ENCODE measurements at places on chromosomes 7 and 10. TPM values are rescaled to one million over a fixed set of nuclear protein-coding genes. Genes with fewer than 3 reads are reported as not detected.

DNA sequence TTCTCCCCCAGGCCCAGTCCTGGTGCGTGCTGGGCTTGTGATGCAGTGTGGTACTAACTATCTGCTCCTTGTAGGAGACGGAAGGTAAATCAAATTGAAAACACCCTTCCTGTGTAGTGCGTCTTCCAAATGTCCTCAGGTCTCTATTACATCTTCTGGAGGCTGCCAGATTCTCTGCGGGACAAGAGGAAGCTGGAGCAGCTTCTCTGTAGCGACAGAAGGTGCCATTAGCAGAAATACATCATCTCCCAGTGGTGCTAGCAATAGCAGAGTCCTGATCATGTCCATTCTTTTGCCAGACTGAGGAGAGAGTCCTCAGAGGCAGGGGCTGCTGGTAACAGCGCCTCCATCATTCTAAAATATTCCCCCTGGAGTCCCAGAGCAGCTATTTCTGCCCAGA lies 675.2 kb downstream of the LRMDA start:
- DNase-seq: no peak

- no peak for DNase-seq
Measured at GRCh38 chr7:156725073-156725472, 84.5 kb downstream of the RNF32 start.

GRCh38 chr10:75358132-75358531 lies 43.4 kb downstream of the ZNF503 start:
- DNase-seq: no peak

- DNase-seq: no peak
Measured at GRCh38 chr10:69181433-69181832, 1.4 kb downstream of the SUPV3L1 start.

DNA sequence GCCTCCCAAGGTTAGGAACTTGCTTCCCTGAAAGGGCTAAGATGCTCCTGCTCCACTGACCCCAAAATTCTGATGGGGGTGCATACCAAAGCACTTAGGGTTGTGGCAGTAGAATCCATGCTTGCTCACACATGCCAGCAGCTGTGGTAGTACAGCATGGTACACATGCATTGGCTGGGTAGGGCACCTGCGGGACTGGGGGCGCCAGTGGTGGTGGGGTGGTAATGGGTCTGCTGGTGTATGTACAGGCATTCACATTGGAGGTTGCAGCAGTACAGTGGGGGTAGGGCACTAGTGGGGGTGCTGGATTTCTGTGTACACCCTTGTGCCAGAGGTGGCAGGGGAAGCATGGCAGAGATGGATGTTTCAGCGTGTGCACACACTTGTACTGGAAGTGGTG lies 72.3 kb upstream of the TAS2R16 start:
- DNase-seq: no peak

- no peak for DNase-seq
Measured at GRCh38 chr7:45401155-45401554, 173.0 kb upstream of the ADCY1 start.

DNA sequence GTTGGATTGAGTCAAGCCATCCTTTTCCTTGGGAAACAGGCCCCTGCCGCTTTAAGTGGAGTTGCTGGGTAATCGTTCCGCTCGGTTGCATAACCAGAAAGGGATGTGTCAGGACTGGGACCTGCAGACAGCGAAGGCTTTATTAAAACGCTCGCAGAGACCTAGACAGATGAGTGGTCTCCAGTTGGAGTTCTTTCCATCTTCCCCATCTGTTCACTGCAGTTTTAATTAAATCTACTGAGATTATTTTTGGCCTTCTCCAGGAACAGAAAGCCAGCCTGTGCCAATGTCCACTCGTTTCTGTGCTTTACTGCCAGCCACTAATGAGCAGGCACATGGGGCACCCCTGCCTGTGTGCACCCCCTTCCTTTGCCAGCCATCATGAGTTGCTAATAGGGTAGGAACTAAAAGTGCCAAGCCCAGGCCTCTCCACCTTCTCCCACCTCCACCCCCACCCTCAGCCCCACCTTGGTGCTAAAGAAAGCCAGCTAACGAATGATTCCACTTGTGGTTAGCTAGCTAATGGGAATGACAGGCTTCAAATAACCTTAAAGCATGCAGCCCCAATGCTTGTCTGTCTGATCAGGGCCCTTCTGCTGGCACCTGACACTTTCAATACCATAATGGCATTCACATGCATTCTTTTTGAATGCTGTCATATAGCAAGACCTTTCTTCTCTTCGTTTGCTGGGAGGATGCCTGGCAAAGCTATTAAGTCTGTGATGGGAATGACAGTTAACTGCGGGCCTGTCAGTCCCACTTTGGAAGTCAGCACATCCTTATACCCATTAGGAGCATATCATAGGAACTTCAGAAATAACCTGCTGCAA lies 556.8 kb upstream of the GALNT17 start:
- DNase-seq: peak; percentile 77

DNA sequence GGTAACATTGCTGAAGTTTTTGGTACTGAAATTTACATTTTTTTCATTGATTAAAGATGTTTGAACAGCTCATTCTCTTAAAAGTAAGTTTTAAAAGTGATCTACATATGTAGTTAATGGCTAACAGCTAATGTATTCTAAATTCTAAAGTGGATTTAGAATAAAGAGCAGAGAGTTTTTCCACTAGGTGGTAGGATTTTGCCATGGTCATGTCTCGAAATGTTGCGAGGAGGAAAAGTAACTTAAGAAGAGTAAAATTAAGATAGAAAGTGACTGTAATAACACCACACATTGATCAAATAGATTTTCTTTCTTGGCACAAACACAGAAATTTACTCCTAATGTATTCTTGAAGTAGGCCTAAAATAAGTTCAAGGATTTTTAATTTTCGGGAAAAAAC lies 19.8 kb downstream of the LSMEM1 start:
- peak; percentile 40 for DNase-seq

GRCh38 chr7:79933144-79933543 lies 201.5 kb upstream of the GNAI1 start:
- peak; percentile 2 for DNase-seq

- DNase-seq: no peak
Measured at GRCh38 chr7:25913598-25914224, 238.3 kb upstream of the NFE2L3 start.

GRCh38 chr7:83520726-83521125 lies 128.2 kb downstream of the SEMA3E start:
- no peak for DNase-seq

- no peak for DNase-seq
Measured at GRCh38 chr10:111034598-111035310, 42.1 kb upstream of the ADRA2A start.

GRCh38 chr7:50212666-50213621 lies 91.6 kb upstream of the IKZF1 start:
- no peak for DNase-seq

GRCh38 chr10:80253266-80253962 lies 36.0 kb downstream of the MAT1A start:
- no peak for DNase-seq

- no peak for DNase-seq
Measured at GRCh38 chr10:131881104-131881880, 19.5 kb upstream of the PPP2R2D start.

GRCh38 chr10:117175901-117176534 lies 21.3 kb upstream of the KCNK18 start:
- peak; percentile 73 for DNase-seq

DNA sequence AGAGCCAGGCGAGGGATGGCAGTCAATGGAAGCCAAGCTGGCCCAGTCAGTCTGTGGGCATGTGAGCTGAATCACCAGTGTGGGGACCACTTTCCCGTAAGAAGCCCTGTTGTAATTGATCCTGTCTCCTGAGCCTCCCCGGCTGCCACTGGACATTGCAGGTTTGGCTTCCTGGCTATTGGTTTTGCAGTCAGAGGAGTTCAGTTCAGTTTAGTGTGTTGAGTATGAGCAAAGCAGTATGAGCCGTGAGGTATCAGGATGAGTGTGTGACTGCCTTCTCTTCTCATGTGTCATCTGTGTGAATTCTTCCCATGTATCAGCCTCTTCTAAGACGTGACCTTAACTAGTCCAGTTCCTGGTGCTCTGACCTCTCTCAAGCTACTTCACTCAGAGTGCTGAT lies 227.4 kb downstream of the PRKG1 start:
- peak; percentile 53 for DNase-seq

GRCh38 chr10:74770400-74770799 lies 56.0 kb upstream of the KAT6B start:
- no peak for DNase-seq

DNA sequence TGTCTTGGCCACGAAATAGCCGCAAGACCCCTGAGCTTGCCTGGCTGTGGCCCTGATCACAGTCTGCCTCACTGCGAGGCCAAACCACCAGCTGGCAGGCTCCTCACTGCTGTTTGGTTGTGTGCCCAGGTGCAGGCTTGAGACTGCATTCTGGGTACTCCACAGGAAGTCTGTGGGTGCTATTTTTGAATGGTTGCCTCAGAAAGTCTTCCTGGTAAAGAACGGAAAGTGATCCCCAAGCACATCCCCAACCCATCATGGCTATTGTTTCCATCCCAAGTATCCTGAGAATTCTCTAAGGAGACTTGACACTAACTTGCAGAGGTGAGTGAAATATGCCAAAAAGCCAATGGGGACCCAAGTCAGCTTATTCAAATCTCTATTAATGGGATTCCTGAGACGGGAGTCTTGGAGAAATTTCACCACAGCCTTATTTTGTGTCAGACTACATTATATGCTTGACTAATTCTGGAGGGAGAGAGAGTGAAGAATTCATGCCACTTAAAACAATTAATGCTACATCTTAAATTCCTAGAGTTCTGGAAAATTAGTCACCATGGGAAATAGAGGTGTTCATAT lies 170.9 kb downstream of the RAMP3 start:
- peak; percentile 24 for DNase-seq

DNA sequence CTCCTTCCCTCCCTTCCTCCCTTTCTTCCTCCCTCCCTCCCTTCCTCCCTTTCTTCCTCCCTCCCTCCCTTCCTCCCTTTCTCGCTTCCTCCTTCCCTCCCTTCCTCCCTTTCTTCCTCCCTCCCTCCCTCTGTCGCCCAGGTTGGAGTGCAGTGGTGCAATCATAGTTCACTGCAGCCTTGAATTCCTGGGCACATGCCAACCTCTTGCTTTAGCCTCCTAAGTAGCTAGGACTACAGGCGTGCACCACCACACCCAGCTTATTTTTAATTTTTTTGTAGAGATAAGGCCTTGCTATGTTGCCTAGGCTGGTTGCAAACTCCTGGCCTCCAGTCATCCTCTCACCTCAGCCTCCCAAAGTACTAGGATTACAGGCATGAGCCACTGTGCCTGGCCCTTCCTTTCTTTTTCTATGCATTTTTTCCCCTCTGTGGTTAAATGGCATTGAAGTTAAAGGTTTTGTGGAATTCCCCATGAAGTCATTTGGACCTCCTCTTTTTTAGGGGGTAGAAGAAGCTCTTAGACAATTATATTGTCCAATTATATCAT lies 9.6 kb downstream of the KLHDC10 start:
- DNase-seq: no peak

DNA sequence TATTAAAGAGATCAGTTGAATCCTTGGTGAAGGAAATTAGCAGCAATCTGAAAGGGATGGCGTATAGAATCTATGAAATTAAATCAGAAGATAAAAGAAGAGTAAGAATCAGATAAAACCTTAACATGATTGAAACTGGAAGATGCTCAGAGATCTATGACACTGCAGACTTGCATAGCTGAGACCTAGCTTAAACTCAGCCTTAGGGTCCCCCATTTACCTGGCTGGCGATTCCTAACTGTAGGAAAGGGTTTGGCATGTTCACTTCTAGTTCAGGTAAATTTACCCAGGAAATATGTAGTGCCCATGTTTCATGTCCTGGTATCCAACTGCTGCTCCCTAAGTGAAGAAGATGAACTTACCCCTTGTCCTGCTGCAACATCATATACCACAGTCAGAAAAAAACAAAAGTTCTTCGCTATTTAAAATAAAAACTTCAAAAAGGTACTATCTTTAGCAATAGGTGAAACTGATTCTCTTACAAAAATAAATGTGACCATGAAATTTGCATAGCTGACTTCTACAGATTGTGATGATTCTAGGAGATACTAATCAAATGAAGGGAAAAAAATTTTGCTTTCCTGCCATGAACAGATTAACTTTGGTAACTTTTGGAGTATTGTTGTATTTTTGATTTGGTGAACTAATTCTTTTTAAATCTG lies 47.8 kb upstream of the TMEM243 start:
- no peak for DNase-seq

DNA sequence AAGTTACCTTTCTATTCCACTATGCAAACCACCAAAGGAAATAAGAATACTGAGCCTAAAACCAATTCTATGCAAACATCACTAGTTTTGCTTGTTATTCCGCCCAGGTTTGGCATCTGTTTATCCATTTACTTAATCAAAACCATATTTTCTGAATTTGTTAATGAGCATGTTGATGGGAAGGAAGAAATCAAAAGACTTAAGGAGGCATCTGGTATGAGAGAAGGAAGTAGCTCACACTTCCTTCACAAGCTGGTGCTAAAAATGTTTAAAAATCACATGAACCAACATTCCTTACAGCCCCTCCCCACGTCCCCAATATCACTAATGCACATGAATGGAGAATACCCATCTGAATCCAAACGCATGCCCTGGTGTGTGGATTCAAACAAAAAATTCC lies 52.0 kb upstream of the PRKAR2B start:
- peak; percentile 11 for DNase-seq

- no peak for DNase-seq
Measured at GRCh38 chr7:107660381-107661080, at the start of gene SLC26A4. Gene SLC26A4 (plus strand): TSS chr7:107660828. CDS start chr7:107661642, 814 bp downstream.

DNA sequence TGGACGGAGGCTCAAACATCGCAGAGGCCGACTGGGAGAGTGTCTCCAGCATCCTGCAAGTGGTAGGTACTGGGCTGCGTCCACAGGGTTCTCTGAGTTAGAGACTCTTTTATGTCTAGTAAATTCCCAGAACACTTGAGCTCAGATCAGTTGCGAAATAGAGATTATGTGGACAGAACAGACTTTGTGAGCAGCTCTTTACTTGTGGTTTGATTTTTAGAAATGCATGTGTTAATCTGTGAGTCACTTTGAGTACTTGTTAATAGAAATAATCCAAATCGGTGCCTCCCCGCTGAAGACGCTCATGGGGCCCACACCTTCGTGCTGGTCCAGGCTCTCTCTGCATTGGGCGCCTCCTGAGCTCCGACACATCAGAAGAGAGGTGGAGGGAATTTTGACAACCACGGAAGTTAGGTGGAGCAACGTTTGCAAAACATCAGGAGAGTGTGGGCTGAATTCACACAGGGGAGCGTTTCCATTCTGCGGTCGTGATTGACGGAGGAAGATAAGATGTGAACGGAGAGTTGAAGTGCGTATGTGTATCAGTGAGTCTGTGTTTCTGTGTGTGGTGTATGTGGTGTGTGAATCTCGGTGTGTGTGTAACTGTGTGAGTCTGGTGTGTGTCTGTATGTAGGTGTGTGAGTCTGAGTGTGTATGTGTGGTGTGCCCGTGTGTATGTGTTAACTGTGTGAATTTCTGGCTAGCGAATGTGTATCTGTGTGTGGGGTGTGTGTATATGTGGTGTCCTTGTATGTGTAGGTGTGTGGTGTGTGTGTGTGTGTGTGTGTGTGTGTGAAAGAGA lies 32.1 kb downstream of the PFKP start:
- no peak for DNase-seq

- no peak for DNase-seq
Measured at GRCh38 chr10:48671914-48672595, 12.6 kb upstream of the WDFY4 start.

The NKX2-3 gene
- total RNA-seq: 0.62 TPM

The STEAP1B gene
- 3.1 TPM for total RNA-seq

The DUSP5 gene
- total RNA-seq: 2.0 TPM

The EIF5AL1 gene
- total RNA-seq: 0.13 TPM

The MACROH2A2 gene
- total RNA-seq: 18.5 TPM

The PON1 gene
- 0.31 TPM for total RNA-seq

The KAZALD1 gene
- 60.2 TPM for total RNA-seq

The PLAC9 gene
- 137 TPM for total RNA-seq

The BEND7 gene
- total RNA-seq: 5.6 TPM

The EXOC6 gene
- 45.8 TPM for total RNA-seq

The METTL2B gene
- 27.5 TPM for total RNA-seq
